ENCODE measurements at places on chromosomes 6 and 20. TPM values are rescaled to one million over a fixed set of nuclear protein-coding genes. Genes with fewer than 3 reads are reported as not detected.

The DDO gene
- 2.8 TPM for total RNA-seq

GRCh38 chr6:33974030-33974429 is 170.2 kb upstream of the MLN start:
- no peak for DNase-seq

GRCh38 chr20:53778041-53778516 is 184.4 kb upstream of the ZNF217 start:
- no peak for DNase-seq

The PLAGL2 gene
- 4.8 TPM for total RNA-seq

The APMAP gene
- total RNA-seq = 166 TPM

DNA sequence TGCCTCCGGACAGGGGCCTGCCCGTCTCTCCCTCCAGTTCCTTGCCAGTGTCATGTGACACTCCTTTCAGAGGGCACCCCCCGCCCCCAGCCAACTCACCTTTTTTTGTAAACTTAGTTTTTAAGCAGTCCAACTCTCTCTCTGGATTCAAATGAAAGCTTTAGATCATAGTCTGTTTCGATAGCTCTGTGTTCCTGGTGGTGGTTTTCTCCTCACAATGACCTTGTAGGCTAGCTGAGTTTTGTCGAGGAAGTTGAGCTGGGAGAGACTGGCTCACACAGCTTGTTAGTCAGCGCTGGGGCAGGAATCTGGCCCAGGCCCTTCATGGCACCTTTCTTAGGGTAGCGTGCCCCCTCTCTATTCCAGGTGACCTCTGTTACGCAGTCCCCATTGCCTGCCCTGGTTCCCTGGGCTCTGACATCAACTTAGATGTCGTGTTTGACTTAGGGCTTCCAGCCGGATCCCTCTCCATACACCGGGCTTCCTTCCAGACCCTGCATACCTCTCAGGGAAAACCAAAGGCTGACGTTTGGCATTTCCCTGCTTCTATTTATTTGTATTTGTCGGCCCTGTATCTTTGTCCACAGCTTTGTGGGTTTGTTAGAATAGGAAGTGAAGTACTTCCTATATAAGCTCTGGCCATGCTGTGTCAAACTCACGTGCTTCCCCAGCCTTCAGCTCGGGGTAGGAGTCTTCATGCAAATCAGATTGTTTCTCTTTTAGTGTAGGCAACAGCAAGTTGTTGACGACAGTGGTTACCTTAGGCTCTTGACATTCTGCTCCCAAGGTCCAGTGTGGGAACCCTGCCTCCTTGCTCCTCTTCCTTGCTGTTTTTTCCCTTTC is 12.7 kb downstream of the IGF2R start:
- DNase-seq = no peak

All from omental fat pad (tissue), 4 donors.